ENCODE measurements at places on chromosomes 11 and 22.

DNA sequence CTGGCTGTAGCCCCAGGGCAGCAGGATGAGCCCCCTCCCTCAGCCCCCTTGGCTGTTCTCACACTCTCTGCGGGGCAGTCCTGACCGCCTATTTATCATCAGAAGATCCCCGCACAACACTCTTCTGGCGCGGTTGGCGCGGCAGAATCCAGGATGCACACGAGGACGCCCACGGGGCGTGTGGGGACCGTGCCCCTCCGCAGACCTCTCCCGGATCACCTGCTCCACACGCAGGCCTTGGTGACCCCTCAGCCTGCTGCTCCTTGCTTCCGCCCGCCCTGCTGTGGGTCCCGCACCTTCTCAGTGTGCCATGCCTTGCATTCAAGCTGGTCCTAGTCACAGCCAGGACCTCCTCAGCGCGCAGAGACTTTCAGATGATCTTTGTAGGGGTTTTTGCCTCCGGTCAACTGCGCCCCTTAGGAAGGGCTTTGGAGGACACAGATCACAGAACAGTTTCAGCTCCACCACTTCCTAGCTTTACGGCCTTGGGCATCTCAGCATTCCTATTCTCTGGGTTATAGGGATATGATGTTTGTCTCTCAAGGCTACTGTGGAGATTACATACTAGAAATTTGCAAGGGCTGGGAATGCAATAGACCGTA, 841 bp upstream of the TUB start:
- DNase-seq = no peak

DNA sequence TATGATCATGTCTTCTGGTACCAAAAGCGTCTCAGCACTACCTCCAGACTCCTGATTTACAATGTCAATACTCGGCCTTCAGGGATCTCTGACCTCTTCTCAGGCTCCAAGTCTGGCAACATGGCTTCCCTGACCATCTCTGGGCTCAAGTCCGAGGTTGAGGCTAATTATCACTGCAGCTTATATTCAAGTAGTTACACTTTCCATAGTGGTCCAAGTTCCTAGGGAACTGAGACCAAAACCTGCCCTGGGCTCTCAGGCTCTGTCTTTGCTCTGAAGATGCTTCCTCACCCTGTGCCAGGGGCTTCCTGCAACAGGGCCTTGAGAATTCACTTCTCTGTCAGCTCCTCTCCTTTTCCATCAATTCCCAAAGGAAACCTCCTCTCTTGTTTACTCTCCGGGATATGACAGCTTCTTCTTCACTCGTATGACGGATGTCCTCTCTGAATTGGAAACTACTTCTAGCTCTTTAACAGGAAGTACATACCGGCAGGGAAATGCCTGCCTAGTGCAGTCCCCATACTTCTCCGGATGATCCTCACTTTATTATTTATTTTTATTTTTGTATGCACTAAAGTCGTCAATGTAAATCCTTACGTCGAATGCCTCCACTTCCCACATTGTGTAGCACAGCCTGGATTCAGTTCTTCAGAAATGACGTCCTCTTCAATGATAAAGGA, 29.6 kb upstream of the PRAME start:
- DNase-seq = no peak

GRCh38 chr11:128457874-128458273, 129.5 kb downstream of the ETS1 start:
- DNase-seq = no peak

GRCh38 chr11:78429660-78430059, 12.0 kb upstream of the GAB2 start:
- DNase-seq = no peak

DNA sequence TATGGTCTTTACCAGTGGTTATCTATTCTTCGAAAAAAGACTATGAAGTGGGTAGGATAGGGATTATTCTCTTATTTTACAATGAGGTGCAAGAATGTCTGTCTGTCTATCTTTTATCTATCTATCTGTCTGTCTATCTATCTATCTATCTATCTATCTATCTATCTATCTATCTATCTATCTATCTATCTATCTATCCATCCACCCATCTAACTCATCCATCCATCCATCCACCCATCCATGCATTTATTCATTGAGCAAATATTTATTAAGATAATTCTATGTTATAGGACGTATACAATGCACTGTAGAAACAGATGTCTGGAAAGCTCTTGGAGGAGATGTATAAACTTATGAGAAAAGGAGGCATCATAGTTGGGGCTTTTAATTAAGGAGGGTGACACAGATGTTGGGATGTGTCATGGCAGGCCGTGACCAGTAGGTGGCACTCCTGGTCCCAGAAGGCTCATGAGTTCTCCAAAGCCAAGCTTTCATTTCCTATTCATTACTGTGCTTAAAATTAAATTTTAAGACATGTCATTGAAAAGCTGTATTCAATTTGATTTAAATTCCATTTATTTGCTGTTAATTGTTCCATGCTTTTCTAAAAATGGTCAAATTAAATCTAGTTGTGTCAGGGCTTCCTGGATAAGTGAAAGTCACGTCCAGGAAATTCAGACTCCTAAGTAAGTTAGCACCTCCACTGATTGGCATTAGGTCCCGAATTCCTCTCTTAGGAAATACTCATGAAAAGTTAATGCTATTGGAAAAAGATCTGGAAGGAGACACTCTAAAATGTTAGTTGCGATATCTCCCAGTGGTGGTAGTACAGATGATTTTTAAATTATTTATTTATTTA, 19.0 kb upstream of the E2F8 start:
- peak; percentile 54 for DNase-seq

DNA sequence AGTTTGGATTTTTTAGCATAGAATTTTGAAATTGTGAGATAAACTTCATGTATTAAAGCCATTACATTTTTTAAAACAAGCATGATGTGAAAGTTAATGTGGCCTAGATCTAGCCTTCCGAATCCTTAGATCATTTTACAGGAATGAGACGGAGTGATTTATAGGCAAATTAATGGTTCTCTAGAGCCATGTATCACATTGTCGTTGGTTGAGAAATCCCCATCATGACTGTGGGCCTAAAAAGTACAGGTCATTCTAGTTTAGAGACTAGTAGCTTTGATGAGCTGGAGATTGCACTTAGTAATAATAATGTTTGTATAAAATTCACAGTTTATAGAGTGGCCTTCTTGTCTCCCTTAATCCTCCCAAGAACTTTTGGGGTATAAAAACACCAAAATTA, 7.1 kb downstream of the EWSR1 start:
- DNase-seq = no peak

- DNase-seq = no peak
Measured at GRCh38 chr11:77069336-77069968, 2.7 kb downstream of the CAPN5 start.

GRCh38 chr11:27623945-27624523, 76.2 kb downstream of the BDNF start:
- DNase-seq = no peak
